ENCODE measurements at places on chromosomes 4 and X.

DNA sequence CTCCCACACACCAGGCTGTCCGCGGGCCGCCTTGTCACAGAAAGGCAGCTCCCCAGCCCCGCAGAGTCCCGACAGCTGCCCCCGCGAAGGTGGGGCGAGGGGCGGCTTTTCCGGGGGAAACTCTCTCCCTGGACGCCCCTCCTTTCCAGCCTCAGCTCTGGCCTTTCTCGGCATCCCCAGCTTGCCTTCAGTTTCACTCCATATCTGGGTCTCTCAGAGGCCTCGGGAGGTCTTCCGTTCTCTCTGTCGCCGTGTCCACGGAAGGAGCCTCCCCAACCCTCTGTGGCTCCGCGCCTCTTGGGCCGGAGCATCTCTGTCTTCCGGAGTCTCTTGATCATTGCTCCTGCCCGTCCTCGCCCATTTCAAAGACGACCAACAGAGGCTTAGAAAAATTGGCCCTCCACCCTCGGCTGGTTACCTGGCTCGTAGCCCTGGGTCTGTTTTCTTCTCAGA is 6.1 kb upstream of the MSX1 start:
- DNase-seq = no peak

DNA sequence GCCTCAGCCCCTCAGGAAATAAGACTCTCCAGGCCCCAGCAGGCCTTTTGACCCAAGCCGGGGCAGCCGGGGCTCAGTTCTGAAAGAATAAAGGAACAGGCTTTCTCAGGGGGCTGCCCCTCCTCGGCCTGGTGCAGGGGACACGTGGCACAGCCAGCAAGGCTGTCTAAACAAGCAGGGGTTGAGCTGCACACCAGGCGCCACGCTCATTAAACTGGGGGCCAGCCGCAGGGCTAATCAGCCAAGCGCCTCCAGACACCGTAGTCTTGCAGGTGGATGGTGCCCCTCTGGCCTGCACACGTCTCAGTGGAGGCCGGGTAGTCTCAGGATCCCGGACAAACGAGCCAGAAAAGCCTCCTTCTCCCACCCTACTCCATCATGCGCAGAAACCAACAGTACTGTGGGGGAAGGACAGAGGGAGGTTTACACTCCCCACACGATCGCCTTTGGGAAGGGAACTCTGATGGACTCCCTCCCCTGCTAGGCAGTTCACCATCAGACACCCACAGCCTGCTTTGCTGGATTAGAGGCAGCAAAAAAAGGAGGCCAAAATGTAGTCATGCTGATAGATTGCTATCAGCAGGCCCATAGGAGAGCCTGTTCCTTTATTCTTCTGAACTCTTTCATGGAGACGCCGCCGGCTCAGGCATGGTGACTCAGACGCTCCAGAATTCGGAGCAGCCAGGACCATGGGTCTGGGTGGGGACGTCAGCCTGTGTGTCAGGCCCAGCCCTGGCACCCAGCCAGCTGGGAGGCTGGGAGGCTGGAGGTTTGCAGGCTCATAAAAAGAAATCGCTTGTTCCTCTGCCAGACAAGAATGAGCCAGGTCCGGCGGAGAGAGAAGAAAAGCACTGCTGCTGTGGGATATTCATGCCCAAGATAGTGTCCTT is 342.4 kb downstream of the BCOR start:
- no peak for DNase-seq

GRCh38 chrX:36310136-36310535 is 390.6 kb downstream of the CFAP47 start:
- no peak for DNase-seq

DNA sequence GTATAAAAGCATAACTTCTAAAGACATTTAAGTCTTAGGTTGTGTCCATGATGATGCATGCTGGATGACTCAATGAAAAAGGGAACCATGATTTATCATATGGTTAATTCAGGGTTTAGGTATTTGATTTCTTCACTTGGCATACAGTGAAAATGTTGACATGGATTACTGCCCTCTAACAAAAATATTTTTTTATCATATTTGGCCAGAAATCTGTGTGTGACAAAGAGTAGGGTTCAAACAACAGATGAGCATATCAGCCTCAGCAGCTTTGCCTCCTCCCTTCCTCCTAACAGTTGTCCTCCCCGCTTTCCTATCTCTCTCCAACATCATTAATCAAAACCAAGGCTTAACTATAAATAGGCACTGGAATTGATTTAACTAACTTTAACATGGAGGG is 46.3 kb downstream of the ARHGAP6 start:
- no peak for DNase-seq

GRCh38 chrX:111035256-111035655 is 60.7 kb upstream of the PAK3 start:
- no peak for DNase-seq

- DNase-seq = no peak
Observed at GRCh38 chr4:182847576-182848450, 69.4 kb downstream of the DCTD start.
